NCI-H1092 (cell line): ENCODE measurements at places on chromosomes 1 and 21.

GRCh38 chr1:47229886-47230691 is 1.9 kb downstream of the TAL1 start:
- no peak for DNase-seq

DNA sequence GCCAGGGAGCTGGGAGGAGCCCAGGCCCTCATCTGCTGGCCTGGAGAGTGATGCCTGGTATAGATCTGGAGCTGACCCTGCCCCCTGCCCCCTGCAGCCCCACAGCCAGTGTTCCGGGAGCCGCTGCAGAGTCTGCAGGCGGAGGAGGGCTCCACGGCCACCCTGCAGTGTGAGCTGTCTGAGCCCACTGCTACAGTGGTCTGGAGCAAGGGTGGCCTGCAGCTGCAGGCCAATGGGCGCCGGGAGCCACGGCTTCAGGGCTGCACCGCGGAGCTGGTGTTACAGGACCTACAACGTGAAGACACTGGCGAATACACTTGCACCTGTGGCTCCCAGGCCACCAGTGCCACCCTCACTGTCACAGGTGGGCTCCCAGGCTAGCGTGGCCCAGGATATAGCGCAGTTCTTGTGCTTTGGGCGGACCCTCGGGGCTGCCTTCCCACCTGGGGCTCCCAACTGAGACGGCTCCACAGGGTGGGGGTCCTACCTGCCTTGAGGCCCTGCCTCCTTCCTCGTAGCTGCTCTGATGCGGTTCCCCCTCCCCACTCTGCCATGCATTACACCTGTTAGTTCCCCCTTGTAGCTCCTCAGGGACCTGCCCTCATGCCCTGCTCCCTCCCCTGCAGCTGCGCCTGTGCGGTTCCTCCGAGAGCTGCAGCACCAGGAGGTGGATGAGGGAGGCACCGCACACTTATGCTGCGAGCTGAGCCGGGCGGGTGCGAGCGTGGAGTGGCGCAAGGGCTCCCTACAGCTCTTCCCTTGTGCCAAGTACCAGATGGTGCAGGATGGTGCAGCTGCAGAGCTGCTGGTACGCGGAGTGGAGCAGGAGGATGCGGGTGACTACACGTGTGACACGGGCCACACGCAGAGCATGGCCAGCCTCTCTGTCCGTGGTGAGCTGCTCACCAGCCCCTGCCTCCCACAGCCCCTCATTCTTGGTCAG is 98.7 kb downstream of the OBSCN start:
- DNase-seq = peak; percentile 2

DNA sequence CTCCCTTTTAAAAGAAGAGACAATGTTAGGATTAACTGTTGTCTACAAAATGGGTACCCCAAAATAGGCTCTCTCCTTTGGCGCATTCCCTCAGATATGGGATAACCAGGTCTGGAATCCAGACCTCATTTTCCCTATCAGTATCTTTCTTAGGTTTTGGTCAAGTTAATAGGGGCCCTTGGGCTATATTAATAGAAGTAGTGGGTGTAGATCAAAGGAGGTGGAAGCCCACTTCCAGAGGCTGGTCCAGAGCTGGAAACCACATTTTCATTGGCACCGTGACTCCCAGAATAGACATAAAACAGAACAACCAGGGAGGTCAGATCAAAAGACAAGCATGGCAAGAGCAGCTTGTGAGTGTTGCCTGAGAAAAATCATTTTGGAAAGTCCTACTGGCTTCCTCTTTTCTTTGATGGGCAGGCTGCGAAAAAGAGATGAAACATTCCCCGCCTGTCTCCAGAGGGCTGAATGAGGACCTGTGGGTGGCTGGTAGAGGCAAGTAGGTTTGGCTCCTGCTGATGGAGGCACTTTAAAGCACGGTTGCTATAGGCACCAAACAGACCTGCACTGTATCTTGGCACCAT is 25.8 kb upstream of the KIF21B start:
- no peak for DNase-seq

- DNase-seq = no peak
These were observed 27.7 kb downstream of the EPS15 start for GRCh38 chr1:51491166-51491981.

DNA sequence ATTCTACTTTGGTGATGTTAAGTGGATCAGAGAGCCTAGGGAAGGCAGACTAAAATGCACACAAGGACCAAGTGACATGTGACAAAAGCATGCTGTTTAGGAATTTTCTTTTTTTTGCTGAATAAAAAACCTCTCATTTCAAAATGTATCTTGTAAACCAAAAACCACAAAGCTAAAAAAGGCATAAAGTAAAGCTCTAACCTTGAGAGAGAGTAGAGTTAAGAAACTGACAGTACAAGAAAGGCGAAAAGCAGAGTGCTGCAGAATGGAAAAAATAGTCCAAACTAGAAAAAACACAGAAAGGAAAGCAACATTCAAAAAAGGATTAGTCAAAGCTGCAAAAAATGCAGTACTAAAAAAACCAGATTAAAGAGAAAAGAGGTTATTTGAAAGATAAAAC is 76.5 kb downstream of the EPS15 start:
- no peak for DNase-seq

GRCh38 chr1:243731301-243731891 is 118.6 kb downstream of the AKT3 start:
- DNase-seq = peak; percentile 53

DNA sequence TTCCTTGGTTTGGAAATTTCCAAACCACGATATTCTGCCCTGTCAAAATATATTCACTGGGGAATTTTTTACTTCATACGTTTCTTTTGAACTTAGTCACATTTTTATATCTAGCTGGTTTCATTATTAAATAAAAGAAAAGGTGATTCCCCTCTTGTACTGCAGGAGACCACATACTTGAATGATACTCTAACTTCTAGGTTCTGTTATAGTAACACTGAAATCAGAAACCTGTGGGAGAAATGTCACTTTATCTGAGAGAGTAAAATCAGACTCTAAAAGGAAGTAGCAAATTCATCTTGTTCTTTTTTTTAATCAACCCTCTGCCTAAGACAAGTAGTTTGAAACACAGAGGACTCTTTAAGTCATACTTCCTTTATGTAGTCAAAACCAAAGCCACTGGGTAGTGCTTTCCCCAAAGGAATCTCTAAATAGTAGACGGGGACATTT is 34.4 kb downstream of the MRPL39 start:
- no peak for DNase-seq

GRCh38 chr1:59556802-59557548 is 257.8 kb upstream of the HOOK1 start:
- DNase-seq = no peak

DNA sequence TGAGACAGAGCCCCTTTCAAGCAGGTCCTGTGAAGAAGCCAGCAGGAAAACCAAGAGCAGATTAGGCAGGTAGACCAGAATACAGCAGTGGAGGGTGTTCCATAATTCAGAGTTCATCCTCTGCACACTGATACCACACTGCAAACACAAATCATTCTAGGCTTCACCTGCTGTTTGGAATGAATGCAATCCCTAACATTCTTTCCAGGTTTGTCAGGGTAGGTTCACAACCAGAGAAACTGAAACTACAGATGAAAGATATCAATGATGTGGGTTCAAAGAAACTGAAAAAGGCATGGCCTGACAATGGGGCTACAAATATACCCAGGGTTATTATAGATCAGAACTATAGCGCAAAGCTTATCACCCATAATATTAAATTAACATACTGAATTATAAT is 8.9 kb upstream of the SGIP1 start:
- no peak for DNase-seq

GRCh38 chr1:185433667-185434066 is 116.6 kb upstream of the IVNS1ABP start:
- DNase-seq = no peak

DNA sequence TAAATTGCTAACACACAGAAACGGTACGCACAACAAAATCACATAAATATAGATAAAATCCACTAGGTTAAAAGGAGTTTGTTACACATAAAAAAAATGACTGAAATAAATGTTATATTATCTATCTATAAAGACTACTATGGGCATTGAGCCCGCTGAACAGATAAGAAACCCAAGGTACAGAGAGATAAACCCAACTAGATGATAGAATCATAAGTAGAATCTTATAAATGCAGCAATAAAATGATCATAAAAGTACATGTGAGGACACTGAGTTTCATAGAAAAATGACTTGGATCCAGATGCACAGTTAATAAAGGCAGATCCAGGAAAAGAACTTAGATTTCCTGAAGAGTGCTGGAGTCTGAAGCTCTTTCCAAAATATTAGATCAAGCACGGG is 128.7 kb downstream of the RGS7 start:
- no peak for DNase-seq

DNA sequence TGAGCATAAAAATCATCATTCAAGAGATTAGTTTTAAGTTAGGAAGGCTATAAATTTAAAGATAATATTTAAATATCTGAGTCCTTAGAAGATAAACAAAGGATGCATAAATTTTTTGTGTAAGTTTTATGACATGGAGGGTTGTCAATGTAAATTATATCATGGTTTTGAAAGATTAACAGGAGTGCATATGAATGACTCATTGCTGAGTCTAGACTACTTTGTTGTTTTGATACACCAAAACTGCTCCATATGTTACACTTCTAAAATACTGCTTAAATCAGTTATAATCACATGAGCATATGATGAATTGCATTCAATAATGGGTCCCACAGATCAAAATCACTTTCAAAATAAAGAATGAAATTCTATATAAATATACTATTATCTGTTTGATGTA is 312.5 kb downstream of the KCNT2 start:
- no peak for DNase-seq

DNA sequence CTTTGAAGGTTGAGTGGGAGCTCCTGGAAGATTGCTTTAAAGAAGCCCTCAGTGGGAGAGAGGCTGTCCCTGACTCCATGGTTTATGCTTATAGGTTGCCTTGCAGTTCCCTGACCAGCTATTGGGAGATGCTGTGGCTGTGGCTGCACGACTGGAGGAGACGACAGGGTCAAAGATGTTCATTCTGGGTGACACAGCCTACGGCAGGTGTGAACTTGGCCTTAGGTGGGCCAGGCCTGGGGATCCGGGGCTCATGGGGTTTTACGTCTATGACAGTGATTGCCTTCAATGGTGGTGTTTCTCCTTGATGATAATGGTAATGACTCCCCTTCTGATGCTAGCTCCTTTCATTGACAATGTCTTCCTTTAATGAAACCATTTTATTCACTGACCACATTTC is 692 bp downstream of the DPH2 start:
- no peak for DNase-seq

GRCh38 chr1:66300972-66301451 is 232.9 kb upstream of the SGIP1 start:
- DNase-seq = no peak

DNA sequence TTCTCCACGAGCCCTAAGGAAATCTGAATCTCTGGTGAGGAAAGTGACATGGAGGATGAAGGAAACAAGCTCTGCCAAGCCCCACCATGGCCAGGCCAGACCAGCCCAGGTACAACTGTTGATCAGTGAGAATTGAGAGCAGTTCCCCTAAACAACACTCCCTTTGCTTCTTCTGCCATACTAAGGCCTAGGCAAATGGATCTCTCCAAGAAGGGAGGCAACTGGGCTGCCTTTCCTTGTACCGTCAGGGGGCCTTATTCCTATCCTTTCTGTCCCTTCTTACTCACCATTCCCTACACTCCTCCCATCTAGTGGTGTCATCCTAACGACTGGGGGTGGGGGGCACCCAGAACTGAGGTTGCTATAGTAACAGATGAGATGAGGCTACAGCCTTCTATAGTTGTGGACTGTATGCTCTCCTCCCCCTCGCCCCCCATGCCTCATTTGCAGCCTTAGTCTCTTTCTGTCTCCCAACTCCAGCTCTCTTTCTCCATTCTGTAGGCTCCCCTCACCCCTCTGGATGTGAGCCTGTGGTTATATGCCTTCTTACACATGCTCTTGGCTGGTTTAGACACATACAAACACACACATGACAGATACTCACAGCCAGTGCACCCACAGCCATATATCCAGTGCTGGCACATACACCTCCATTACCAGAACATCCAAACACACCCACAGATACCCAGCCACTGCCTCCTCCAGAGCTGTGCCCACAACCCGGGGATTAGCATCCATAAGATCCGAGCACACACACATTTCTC is 3.6 kb downstream of the PEA15 start:
- DNase-seq = no peak

- DNase-seq = peak; percentile 32
These were observed 136.0 kb upstream of the KLHDC7A start for GRCh38 chr1:18344755-18345154.

GRCh38 chr1:51139474-51139873 is 37.4 kb downstream of the C1orf185 start:
- no peak for DNase-seq

- peak; percentile 83 for DNase-seq
These were observed 17.2 kb downstream of the NFASC start for GRCh38 chr1:204887846-204888245.

- DNase-seq = no peak
These were observed 177.0 kb downstream of the CLIC6 start for GRCh38 chr21:34845521-34846451.

DNA sequence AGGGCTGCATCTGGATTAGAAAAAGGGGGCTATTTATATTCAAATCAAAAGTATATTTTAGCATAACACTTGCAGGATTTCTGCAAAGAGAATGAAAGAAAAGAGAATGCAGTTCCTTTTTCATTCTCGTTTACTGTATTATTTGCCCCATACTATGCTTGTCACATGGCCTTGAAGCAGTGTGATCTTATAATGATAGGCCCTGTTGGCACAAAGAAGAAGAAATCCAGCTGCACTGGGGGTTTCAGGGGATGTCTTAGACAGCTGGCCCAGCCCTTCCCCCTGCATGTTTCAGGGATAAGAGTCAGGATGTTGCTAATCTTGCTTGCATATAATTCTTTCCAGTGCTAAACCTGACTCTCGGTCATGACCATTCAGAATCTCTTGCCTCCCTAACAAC is 369.5 kb downstream of the SEC16B start:
- no peak for DNase-seq

DNA sequence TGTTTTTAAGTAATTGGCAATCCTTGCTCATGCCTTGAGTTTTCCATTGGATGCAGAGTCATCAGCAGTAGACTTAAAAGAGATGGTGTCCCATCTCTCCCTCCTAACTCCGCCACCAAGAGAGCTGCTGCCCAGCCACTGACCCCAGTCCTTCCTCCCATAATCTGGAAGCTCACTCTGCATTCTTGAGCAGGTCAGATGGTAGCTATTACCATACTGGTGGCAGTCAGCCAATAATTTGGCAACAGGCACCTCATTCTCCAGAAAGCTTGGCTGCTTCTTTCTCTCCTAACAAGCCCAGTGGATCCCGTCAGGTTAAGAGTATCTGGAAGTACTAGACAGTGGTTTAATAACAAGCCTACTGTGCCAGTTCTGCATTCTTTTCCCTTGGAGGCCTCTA is 272.1 kb downstream of the ZNF648 start:
- no peak for DNase-seq

DNA sequence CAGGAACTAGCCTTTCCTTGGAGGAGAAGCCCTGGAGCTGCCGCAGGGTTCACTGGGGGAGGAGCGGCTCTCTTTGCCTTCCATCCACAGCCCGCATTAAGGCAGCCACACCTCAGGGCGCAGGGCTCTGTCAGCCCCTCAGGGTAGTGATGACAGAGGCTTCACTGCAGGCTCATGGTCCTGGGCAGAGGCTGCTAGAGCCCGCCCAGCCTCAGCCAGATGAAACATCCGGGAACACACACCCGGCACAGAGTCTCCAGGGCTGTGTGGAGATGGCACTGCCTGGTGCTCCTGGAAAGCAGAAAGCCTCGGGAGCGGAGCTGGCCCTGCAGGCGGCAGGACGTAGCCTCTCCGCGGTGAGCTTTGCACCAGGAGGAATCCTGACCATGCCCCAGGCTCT is 29.4 kb upstream of the PEX10 start:
- no peak for DNase-seq
